ENCODE measurements at places on chromosomes 7 and 10.
A peak's percentile ranks its signal among the peaks of the same experiment; 100 is the strongest.

DNA sequence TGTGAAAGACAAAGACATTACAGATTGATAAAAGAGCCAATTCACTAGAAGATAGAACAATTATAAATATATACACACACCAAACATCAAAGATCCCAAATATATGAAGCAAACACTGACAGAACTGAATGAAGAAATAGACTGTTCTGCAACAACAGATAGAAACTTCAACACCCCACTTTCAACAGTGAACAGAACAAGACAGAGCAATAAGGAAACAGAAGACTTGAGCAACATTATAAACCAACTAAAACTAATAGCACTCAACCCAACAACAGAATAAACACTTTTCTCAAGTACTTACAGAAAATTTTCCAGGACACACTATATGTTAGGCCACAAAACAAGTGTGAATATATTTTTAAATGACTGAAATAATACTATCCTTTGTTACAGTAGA lies 10.9 kb downstream of the CDCA7L start:
- DNase-seq: no peak

GRCh38 chr10:29037348-29038113 lies 251.3 kb upstream of the LYZL1 start:
- no peak for DNase-seq

DNA sequence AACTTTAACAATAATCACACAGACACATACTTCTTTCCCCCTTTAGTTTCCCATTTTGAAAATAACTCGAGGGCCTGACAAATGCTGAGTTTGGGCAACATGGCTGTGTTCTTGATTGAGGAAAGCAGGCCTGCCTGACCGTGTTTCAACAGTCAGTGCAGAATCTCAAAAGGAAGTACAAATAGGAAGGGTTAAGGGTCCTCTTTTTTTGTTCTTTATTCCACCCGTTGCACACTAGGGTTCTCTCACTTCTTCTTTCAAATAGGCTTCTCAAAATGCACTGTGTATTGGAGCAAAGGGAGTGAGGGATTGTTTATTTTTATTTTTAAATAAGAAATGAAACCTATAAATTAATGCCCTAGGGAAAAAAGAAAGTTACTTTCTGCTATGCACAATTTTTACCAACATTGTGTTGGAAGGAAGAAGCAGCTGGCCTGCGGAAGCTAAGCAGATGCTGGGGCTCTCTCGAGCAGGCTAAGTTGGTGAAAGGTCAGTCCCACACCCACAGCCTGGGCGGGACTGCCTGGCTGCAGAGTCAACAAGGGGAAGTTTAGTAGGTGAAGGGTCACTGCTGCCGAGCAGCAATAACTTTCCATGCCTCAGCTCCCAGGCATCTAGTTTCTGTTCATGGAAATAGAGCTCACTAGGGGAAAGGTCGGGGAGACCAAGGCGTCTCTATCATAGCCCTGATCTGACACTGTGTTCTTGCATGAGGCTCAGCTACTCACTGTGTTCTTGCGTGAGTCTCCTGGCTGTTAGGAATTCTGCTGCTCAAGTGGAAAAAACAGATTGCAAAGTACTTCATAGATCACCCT lies 12.2 kb upstream of the PDK4 start:
- DNase-seq: peak; percentile 40

GRCh38 chr10:47249881-47250280 lies 50.1 kb upstream of the GDF10 start:
- no peak for DNase-seq

- no peak for DNase-seq
These were observed 57.7 kb upstream of the PARD3 start for GRCh38 chr10:34872820-34873219.

DNA sequence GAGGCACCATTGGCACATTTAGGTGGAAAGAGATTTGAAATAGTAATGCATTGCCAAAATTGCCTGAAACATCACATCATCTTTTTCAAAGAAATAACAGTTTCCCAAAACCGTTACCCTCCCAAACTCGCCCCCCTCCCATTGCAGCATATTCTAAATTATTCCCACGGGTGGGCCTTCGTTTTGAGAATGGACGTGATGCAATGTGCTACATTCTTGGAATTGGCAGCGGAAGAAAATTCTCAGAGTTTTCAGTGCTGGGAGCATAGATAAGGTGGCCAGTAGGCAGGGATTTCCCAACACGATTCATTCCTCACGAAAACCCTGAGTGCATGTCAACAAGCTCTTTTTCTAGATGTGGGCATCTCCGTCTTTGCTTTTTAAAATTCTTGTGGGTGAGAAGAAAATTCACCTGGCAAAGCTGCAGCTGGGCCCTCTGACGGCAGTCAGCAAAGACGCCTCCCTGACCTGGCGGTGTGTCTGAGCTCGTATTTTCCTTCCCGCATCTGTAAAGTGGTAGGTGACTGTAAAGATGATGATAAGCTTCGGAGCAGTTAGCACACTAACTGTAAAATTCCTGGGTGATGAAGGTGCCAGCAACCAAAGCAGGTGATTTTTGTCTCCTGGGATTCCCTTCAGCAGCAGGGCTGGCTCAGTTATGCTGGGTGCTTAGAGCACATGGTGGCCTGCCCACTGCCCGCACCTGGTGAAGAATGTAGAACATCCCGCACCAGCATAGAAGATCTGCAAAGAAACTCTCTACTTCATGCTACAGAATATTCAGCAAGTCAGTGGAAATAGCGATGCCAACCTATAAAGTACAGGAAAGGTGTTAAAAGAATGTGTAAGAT lies 141.9 kb upstream of the KLF6 start:
- no peak for DNase-seq

DNA sequence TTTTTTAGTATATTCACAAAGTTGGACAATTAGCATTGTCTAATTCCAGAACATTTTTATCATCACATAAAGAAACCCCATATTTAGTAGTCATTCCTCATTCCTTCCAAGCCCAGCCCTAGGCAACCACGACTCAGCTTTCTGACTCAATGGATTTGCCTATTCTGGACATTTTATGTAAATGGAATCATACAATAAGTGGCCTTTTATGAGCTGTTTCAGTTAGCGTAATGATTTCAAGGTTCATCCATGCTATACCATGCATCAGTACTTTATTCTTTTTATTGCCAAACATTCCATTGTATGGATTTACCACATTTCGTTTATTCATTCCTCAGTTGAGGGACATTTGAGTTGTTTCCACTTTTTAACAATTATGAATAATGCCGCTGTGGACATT lies 249.2 kb downstream of the DYNC1I1 start:
- DNase-seq: no peak

DNA sequence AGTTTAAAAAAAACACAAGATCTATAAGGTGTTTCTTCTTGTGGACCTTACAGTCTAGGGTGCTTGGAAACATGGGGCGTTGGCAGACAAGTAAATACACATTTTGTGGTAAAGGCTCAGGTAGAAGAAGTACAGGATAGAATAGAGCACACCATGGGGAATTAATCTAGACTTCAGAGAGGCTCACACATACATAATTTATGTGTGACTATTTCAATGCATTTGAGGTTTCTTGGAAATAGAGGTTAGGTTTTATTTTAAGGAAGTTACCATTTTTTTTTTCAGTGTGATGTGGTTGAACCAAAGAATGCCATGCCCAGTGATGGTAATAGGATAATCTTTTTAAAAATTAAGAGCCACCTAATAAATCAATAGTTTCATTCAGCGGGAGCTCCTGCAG lies 12.8 kb downstream of the CFTR start:
- DNase-seq: no peak

GRCh38 chr10:86664341-86665217 lies 3.7 kb upstream of the LDB3 start:
- DNase-seq: no peak

DNA sequence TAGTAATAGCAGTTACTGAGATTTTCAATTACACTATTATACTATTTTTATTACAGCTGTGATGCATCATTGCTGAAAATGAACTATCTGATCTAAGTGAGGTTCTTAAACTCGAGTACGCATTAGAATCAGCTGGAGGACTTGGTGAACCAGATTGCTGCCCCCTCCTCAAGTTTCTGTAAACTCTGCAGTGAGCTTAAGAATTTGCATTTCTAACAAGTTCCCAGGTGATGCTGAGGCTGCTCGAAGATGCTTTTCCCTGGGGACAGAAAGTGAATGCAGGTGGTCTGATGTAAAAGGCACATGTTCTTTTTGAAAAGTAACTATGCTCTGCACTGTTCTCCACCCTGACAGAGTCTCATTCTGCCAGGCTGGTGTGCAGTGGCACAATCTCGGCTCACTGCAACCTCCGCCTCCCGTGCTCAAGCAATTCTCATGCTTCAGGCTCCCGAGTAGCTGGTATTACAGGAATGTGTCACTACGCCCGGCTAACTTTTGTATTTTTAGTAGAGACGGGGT lies 12.5 kb downstream of the RNF133 start:
- DNase-seq: no peak

DNA sequence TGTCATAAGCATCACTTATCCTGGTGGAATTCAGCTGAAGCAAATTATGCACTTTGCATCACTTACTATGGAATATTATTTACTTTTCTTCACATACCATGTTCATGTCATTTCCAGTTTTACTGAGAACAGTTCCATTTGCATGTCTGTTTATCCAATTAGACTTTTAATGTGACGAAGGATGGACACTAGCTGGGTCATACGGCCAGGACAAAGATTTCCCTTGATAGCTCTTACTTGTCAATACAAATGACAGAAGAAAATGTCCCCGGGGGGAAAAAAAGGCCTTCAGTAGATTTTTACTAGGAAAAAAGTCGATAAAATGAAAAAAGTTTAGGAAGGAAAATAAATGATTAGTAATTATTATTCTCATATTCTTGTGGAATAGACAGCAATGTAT lies 106.6 kb downstream of the RAPGEF5 start:
- DNase-seq: no peak

DNA sequence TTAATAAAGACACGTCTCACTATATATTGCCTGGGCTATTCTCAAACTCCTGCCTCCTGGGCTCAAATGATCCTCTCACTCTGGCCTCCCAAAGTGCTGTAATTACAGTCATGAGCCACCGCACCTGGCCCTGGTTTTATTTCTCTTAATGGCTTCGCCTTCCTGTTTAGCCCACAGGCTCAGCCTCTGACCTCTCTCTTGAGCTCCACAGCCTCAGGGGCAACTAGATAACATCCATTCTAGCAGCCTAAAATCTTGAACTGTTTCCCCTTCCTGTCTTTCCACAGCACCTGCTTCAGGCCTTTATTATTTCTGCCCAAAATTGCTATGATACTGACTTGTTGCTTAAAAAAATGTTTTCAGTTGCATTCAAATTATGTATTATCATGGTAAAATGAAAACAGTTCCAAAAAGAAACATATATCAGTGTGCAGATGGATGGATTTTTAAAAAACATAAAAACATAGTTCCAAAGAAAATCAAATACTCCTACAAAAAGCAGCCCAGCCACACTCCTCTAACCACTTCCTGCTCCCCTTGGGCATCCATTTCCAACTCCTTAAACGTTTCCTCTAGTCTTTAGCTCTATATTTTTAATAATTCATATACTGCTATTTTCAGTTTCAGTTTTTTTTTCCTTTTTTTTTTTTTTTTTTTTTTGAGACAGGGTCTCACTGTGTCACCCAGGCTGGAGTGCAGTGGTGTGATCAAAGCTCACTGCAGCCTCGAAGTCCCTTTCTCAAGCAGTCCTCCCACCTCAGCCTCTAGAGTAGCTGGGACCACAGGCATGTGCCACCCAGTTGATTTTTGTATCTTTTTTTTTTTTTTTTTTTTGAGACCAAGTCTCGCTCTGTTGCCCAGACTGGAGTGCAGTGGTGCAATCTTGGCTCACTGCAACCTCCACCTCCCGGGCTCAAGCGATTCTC lies 5.1 kb upstream of the BAZ1B start:
- DNase-seq: no peak
